Gastrocnemius medialis (tissue), 4 donors: ENCODE measurements at places on chromosomes 4 and X. TPM values are rescaled to one million over a fixed set of nuclear protein-coding genes. Genes with fewer than 3 reads are reported as not detected.
A peak's percentile ranks its signal among the peaks of the same experiment; 100 is the strongest.

- DNase-seq = peak; percentile 36
Observed at GRCh38 chr4:88335092-88335665, 43.5 kb upstream of the HERC6 start.

DNA sequence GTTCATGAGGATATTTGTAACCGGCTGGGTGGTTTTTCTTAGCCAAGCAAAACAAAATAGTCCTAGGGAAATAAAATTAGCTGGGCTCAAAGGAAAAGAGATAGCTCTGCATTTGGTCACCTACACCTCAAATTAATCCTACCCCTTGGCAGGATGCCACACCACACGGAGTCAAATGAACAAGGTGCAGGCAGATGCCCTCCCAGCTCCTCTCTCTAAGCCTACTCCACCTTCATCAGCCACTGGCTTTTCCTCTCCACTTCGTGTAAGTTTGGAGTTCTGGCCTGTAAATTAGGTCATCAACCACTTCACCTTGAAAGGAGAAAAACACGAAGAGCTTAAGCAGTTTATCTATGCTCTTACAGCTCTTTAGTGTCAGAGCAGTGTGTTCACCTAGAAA is 1.4 kb downstream of the DDIT4L start:
- DNase-seq = peak; percentile 86

DNA sequence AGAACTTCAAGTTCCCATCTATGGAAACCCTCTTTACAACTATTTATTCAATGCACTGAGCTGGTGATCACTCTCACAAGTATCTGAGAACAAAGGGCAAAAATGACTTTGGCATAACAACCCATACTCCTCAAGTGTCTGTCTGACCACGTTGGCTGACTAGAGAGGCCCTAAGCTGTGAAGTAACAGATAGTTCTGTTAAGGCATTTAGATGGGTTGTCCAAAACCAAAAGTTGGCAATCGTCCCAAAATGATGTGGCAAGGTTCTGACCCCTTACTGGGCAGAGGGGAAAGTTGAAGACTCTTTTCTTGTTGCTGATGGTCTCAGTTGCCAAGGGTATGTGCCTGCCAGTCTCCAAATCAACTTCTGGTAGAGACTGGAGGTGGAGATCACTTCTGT is 524.8 kb downstream of the PPARGC1A start:
- DNase-seq = no peak

GRCh38 chrX:20595928-20596575 is 329.3 kb upstream of the RPS6KA3 start:
- no peak for DNase-seq

GRCh38 chr4:14336656-14337055 is 665.6 kb upstream of the CPEB2 start:
- no peak for DNase-seq

DNA sequence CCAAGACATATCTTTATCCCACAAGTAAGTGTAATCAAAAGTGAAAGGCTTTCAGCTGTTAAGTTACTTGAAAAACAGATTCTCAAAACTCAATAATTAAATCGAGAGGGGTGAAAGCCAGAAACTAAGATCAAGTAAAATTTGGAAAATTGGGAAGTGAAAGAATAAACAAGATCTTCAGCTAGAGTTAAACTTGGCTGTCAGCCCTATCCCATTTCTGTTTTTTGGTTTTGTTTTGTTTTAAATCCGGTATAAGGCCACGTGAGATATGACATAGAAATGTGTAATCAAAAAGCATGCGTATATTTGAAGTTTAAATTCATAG is 856.8 kb downstream of the STIM2 start:
- no peak for DNase-seq

DNA sequence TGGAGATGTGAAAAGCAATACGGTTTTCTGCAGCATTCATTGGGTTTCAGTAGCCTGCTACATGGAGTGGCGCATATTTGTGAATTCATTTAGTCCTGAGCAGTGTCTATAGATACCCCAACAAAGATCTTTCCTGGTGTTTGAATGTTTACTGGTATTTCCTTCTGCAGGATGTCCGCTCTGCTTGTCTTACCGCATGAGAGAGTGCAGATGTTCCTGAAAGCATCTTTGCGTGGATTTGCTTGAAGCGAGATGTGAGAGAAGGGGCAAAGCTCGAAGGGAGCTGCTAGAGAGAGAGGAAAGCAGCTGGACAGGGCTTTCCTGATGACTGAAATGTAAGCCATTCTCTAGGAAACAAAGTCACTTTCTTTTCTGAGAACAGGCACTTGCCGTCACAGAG is 40.9 kb upstream of the GYPA start:
- DNase-seq = no peak

- no peak for DNase-seq
Observed at GRCh38 chrX:134671294-134671693, 13.0 kb upstream of the PLAC1 start.

DNA sequence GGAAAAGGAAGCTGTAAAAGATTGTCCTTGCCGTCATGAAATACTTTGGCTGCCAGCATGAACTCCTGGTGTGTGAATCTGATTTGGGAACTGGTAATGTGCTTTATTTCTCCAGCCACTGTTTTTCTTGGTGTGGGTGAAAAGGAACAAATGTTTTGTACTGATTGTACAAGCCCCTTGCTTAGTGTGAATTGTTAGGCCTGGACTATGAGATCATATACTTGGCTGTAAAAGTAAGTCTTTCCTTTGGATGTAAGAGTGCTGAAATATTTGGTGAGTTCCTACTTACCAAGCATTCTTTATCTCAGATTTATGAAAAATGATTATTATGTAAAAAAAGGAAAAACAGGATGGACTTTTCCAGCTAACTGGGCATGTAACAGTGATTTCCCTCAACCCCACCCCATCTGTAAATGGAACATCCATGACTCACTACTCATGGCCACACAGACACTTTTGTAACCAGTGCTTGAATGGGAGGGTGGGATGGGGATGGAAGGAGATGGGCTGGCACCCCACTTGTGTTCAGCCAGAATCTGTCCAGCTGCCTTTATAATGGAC is 6.3 kb downstream of the FNIP2 start:
- DNase-seq = no peak

DNA sequence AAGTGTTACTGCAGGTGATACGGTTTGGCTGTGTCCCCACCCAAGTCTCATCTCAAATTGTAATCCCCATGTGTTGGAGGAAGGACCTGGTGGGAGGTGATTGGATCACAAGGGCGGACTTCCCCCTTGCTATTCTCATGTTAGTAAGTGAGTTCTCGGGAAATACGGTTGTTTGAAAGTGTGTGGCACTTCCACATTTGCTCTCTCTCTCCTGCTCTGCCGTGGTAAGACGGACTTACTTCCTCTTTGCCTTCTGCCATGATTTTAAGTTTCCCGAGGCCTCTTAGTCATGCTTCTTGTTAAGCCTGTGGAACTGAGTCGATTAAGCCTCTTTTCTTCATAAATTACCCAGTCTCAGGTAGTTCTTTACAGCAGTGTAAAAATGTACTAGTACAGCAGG is 65.2 kb upstream of the SLC7A11 start:
- no peak for DNase-seq

GRCh38 chr4:17283251-17283650 is 228.6 kb downstream of the QDPR start:
- DNase-seq = no peak

The VCX3A gene
- not detected for total RNA-seq

The BMP2K gene
- total RNA-seq = 17.5 TPM

The ZFYVE28 gene
- 3.6 TPM for total RNA-seq

The SHISA3 gene
- total RNA-seq = 2.1 TPM

The AMOT gene
- 10.2 TPM for total RNA-seq

The NAA11 gene
- not detected for total RNA-seq
